T-helper 22 cell (primary cell): ENCODE measurements at places on chromosomes 2 and 18.

GRCh38 chr2:25073025-25073424, 31.1 kb downstream of the EFR3B start:
- DNase-seq, result no peak

- peak; percentile 28 for DNase-seq
Measured at GRCh38 chr2:240567137-240567871, 980 bp upstream of the RNPEPL1 start.

GRCh38 chr2:207188626-207189419, 23.1 kb upstream of the KLF7 start:
- DNase-seq, result no peak

GRCh38 chr2:205878999-205879762, 196.9 kb downstream of the NRP2 start:
- no peak for DNase-seq

GRCh38 chr2:75564026-75564688, 3.4 kb upstream of the EVA1A start:
- no peak for DNase-seq

- no peak for DNase-seq
Measured at GRCh38 chr2:178025551-178026185, 46.9 kb downstream of the PDE11A start.

DNA sequence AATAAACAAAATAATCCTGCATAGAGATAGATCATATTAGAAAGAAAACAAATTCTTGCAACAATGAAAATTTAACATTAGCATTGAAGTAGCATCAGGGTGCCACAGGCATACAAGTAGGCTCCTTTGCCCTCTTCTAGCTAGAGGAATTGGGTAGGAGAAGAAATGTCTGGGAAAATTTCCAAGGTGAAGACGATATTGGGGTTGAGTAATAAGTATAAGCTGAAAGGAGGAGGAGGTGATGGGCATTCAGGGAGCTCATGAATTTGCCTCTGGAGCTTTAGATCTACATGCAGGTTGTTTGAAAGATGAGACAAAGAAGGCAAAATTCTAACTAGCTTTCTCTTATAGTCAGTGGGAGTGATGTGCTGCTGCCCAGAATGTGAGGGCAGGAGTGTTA, 504.9 kb downstream of the CCDC85A start:
- DNase-seq, result no peak

GRCh38 chr2:96934182-96934495, 52.2 kb downstream of the FAM178B start:
- no peak for DNase-seq

DNA sequence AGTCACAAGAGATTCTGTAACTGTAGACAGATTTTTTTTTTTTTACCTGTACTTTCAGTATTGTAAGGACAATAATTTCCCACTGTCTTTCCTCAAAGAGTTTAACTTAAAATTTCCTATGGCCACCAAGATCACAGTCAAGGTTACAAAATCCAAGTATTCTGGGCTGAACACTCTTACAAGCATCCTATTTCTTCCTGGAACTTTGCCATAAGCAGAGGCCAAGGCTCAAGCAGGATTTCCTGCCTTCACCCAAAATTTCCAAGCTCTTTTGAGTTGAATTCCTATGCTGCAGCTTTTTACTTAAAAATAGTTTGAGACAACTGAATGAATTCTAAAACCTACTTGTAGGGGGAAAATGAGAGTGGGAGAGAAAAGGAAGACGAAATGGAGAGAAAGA, 299.4 kb downstream of the ZNF516 start:
- no peak for DNase-seq

DNA sequence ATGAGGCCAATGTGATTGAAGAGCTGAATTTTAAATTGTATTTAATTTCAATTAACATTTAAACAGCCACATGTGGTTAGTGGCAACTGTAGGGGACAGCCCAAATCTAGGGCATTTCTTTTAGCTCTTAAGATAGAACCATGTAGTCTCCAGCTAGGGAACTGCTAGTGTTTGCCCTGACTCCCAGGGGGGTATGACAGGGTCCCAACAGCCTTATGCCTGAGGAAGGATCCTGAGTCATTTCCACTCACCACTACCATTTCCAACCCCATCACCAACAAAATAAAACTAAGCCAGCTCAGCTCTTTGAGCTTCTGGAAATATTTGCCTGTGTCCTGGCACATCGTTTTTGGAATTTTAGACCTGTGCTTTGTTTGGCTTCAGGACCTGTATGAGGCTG, 13.7 kb upstream of the GMCL1 start:
- no peak for DNase-seq

DNA sequence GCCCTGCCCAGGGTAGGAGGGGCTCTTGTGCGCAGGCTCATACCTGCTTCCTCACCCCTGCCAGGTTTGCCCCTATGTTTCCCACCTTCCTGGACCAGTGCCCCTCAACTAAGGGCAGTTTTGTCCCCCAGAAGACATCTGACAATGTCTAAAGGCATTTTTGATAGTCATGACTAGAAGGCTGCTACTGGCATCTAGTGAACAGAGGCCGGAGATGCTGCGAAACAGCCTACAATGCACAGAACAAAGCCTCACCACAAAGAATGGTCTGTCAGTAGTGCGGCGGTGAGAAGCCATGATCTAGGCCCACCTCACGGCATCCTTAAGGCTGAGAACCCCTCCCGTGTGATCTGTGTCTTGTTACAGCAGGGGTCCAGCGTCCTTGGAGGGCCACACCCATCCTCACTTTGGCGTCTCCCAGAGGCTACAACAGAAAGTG, 96.0 kb downstream of the TMEM17 start:
- no peak for DNase-seq

- no peak for DNase-seq
Measured at GRCh38 chr2:176174824-176175708, 13.4 kb upstream of the HOXD1 start.

DNA sequence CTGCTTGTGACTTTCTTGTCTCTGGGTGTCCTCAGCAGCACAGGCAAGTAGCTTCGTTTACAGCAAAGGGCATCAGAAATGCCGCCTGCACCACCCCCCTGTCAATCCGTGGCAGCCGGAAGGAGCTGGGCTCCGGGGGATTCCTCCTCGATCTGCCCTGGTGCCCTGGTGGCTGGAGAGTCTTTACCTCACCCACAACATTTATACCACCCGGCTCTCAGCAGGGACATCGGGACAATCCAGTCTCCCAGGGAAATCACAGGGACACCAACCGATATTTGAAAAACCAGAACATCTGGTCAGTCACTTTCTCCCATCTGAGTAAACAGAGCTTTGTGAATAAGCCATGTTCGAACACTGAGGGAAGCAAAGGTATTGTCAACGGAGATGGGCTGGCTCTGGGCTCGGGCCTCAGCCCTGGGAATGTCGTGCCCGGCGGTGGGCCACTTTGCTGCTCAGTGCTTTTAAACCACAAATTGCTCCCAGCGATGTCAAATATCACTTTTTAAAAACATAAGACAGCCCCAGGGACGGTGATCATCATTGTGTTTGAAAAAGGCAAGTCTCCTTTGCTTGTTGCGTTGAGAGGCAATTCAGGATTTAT, 210.0 kb upstream of the SALL3 start:
- no peak for DNase-seq

GRCh38 chr2:218880859-218881594, 375 bp downstream of the WNT10A start:
- no peak for DNase-seq

DNA sequence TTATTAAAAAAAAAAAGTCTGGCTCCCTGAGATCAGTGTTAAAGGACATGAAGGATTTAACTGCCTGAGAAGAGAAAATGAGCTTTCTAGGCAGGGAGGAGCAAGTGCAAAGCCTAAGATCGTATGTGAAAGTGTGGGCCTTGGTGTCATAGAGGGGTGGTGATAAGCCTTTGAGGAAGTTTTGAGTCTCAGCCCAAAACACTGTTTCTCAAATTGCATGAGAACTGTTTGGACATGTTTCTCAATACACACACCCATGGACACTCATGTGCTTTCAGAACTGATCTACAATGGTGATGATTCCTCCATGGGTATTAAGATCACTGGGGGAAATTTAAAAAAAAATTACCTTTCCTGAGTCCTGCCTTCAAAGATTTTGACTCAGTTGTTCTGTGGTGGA, 336.7 kb upstream of the RND3 start:
- no peak for DNase-seq

DNA sequence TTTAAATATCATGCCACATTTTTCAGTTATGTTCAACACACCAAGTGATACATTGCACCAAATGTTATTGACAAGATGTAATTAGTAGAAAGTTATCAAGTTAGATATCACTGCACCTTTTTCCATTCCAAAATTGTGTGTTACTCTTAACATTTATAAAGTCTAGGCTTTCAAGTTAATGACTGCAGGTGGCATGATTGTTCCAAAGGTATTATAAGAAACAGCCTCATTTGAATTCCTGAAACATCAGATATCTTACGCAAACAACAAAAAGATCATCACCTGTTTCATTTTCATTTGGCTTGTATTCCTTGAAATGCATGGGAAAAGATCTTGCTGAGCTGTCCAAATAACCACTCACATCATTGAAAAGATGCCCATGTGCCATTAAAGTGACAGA, 1528.2 kb upstream of the ZEB2 start:
- DNase-seq, result no peak

GRCh38 chr18:47389210-47389609, 137.8 kb upstream of the SKOR2 start:
- DNase-seq, result no peak

DNA sequence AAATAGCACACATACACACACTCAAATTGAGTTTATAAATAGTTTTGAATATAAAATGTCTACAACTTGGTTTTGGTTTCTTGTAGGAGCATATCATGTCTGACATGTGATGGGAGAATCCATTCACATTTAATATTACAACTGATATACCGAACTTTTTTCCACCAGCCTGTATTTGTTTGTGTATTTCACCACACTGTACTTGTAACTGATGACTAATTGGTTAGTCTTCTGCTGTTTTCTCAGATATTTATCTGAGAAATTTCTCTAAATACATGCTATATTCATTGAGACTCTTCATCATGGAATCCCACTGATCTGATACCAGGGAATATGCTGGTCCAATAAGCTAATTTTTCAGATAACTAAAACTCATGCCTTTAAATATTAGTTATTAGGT, 56.3 kb upstream of the UBXN4 start:
- DNase-seq, result no peak

DNA sequence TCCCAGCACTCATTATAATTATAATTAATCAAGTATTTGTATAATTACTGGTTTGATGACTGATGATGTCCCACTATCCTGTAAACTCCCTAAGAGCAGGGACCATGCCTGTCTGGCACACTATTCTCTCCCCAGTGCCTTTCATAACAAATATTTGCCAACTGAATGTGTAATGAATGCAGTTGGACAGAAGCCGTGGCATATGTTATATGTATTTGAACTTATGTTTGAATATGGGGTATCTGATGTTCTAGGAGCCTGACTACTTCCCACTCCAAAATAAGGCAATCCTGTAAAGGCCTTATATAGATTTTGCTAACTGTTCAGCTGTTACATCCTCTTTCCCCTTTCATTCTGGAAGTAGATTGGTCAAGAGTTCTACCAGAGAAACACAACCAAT, 19.7 kb downstream of the OSBPL6 start:
- no peak for DNase-seq

- DNase-seq, result no peak
Measured at GRCh38 chr2:47274054-47274782, 119.1 kb upstream of the STPG4 start.

- DNase-seq, result no peak
Measured at GRCh38 chr2:238573916-238574315, 147.2 kb downstream of the ASB1 start.

GRCh38 chr2:53842891-53843290, 16.9 kb downstream of the GPR75 start:
- no peak for DNase-seq

GRCh38 chr2:99389371-99389770, 52.2 kb downstream of the EIF5B start:
- no peak for DNase-seq

- no peak for DNase-seq
Measured at GRCh38 chr2:191892391-191892790, 45.5 kb upstream of the CAVIN2 start.

DNA sequence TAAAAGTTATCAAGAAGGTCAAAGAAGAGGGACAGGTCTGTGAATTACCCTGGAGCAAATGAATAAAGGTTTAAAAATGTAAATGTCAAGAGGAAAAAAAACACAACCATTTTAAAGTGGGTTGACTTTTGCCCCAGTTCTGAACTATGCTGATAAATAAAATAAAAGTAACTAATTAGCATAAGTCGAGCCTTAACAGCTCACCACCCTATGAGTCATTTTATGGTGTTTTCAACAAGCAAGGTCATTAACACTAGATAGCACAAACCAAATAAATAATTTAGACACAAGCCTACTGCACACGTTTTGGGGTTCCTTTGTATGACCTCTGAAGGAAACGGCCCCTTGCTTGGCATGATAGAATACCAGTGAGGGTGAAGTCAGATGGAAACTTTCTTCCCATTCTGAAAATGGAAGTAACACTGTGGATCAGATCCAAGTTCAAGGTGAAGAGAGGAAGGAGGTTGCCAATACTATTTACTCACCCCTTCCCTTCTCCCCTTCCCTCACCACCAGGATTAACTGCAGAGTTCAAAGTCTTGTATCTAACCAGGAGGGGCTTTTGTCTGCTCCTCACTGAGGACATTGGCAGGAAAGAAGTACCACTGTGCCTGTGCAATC, 380.0 kb upstream of the ACVR2A start:
- no peak for DNase-seq

DNA sequence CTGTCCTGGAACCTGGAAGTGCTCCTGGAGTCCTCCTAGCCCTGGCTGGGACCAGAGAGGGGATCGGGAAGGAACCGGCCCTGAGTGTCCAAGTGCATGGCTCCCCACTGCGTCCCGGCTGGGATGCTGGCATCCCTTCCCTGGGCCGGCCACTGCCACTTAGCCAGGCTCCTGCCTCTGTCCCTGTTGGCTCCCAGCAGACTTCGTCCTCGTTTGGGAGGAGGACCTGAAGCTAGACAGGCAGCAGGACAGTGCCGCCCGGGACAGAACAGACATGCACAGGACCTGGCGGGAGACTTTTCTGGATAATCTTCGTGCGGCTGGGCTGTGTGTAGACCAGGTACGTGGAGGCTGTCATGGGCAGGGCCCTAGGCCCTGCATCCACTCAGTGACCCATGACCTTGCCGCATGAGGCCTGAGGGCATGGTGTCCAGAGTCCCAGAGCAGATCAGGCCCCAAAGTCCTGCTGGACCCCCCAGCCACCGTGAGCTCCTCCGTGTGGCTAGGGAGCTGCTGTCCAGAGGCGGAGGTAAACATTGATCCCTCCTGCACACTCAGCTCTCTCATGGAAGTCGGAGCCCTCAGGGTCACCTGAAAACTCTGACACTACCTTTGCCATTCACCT, 7.1 kb downstream of the ANO7 start:
- no peak for DNase-seq

DNA sequence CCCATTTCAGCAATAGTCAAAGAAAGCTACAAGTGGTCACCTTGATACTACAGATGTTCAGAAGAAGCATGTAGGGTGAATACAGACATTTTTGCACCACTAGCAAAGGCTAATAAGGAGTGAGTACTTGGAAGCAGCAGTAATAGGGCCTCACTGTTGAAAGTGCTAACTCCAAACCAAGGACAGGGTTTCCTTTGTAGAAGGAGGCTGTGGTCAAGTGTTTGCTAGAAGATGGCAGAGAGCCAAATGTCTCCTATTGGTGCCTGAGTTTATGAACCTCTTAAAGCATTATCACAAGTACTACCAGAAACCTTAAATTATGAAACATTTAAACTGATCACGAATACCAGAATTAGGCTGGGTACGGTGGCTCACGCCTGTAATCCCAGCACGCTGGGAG, 308.1 kb downstream of the ZEB2 start:
- DNase-seq, result no peak

- no peak for DNase-seq
Measured at GRCh38 chr2:191645434-191646162, 32.3 kb upstream of the NABP1 start.

- no peak for DNase-seq
Measured at GRCh38 chr2:199458009-199458805, 468 bp upstream of the SATB2 start.

- no peak for DNase-seq
Measured at GRCh38 chr2:17660219-17660618, 93.4 kb downstream of the SMC6 start.
